ENCODE measurements at places on chromosomes 5 and 9.

- DNase-seq: no peak
Observed at GRCh38 chr9:132774886-132775285, 103.2 kb downstream of the AK8 start.

- no peak for DNase-seq
Observed at GRCh38 chr9:123376218-123377071, 20.4 kb downstream of the CRB2 start.

DNA sequence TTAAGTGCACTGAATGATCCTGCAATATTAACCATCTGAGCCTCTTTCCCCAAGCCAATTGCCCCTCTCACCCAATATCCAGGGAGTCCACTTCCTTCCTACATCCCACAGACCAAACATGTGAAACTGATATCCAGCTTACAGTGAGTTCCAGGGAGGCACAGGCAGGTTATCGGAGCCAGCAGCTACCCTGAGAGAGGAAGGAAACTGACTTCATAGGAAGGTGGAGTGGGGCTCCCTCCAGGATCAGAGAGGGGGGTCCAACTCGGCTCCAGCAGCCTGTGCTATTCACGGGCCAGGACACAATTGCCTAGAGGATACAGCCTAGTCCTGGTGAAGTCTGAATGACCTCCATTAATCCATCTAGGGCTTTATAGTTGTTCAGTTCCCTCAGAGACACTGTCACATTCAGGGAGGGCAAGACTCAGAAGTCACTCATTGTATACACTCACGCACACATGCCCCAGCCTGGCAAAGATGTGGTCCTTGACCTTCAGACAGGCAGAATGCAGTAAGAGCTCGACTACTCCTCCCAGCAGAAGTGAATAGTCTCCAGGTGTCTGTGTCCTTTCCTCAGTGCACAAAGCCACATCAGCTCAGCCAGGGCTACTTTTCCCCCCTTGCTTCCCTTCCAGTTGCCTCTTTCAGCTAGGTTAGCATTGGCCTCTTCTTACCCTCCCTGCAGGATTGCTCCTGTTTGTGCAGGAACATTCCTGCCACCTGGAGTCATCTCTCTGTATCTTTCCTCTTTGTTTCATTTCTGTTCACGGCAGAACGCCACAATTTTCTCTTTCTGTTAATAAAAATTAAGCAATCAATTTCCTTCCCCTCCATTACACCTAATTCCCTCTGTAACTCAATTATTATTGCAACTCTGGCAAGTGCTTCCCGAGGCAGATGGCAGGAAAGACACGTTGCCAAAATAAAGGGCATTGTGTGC lies 501.7 kb downstream of the ARHGEF28 start:
- DNase-seq: no peak

- no peak for DNase-seq
Observed at GRCh38 chr9:128099932-128100491, 27.5 kb downstream of the PTGES2 start.

DNA sequence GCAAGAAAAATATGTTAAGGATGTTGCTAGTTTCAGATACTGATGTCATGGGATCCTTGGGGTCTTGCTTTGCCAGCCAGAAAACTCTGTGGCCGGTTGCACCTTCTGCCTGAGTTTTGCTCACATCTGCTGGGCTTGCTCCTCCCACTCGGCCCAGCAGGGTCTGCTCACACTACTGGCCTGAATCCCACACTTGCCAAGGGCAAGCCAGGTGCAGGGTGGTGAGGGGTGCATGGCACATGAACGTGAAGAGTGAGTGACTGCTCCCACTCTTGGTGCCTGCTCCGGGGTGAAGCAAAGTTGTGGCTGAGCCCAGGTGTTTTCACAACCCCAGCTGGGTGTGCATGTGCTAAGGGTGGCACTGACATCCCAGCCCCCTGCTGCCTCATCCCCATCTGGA lies 83.1 kb upstream of the STARD4 start:
- DNase-seq: no peak

GRCh38 chr9:72949244-72949582 lies 3.6 kb downstream of the ALDH1A1 start:
- no peak for DNase-seq

DNA sequence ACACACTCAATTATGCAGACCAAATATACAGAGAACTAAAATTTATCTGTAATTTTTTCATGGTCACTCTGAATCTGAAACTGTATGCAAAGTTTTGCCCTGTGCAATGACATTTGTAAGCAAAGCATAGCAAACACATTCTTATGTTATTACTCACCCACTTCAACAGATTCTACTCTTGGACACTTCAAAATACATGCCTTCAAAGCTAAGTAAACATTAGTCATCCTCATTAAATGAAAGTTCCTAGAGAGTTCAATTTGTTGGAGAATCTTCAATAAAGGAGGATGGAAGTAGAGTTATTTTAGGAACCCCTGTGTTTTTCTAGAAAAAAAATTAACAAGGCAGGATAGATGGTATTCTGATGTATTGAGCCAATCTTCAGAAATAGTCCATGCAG lies 639.7 kb upstream of the C9orf72 start:
- no peak for DNase-seq

- no peak for DNase-seq
Observed at GRCh38 chr9:16276866-16277265, 593.6 kb downstream of the BNC2 start.

DNA sequence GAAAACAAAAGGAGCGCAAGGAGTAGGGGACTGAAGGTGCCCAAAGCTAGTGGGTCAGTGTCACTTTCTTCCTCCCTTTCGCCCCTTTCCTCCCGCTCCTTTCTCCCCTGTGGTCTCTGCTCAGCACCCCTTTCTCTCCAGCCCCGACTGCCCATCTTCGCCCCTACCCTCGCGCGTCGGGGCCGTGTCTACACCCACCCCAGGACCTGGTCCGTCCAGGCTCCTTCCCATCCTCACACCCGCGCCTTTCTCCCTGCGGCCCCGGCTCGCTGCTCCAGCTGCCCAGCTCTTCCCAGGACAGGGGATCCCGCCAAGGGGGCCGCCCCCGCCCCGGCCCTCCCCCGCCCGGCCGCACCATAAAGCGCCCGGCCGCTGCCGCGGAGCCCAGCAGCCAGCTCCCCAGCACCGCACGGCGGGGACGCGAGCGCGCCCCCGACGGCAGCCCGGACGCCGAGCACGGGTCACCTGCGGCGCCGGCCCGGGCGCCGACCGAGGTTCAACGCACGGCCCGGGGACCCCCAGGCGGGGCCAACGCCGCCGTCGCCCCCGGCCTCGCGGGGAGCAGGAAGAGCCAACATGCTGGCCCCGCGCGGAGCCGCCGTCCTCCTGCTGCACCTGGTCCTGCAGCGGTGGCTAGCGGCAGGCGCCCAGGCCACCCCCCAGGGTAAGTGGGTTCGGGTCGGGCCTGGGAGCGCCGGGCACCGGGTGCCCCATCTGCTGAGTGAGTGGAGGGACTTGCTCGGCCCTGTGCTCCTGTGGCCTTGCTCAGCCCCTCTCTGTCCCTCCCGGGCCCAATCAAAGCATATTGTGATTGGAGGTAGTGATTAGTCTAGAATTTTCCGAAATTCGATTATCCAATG lies at the start of gene THBS4:
TSS of gene THBS4 (plus strand) at position 387 of the 860 bp plus-strand sequence. CDS start at position 577, 190 bp downstream.
- no peak for DNase-seq

- no peak for DNase-seq
Observed at GRCh38 chr5:32100230-32100629, 73.9 kb downstream of the GOLPH3 start.

GRCh38 chr5:89582768-89583339 lies 699.9 kb upstream of the MEF2C start:
- no peak for DNase-seq

DNA sequence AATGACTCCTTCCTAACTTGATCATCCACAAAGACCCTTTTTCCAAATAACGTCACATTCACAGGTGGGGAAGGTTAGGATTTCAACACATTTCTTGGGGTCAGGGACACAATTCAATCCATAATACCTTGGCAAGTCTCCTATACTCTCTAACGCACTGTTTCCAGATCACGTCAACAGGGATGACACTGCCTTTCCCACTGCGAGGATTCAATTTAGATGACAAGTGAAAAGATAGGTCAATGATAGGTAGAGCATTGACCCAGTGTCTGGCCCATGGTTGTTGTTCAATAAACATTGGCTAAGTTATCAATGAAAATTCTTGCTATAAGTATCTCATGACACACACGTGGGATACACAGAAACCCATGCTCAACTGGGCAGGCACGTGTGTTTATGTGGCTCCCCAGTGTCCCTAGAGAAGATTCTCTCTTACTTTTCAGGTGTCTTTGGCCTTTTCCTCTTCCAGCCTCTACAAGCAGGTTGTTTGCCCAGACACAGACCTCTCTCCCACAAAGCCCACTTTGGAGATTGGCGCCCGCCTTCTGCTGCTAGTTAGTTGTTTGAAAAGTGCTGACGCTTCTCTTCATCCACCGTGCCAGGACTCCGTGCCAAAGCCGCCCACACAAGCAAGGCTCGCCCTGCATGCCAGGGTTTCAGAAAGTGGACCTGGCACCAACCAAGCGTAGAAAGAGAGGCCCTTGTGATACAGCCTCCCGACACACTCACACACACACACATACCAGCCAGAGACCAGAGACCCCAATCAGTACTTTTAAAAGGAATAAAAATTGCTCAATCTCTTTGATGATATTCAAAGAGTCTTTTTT lies 594.5 kb downstream of the BNC2 start:
- no peak for DNase-seq

GRCh38 chr5:66742083-66742895 lies 146.1 kb downstream of the MAST4 start:
- DNase-seq: no peak

DNA sequence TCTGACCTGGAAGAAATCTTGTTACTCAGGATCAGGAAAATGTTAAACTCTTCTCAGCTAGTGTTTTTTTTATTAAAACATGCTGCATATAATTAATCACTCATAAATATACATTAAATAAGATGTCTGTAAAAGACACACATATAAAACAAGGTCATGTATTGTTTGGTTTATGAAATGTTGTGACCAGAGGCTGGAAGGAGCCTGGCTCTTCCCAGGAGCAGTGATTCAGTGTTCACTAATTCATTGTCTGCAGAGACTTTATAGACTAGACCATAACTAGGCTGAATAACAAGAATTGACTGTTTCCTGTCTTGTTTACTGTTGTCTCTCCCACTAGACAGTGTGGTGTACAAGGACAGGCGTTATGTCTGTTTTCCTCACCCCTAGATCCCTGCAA lies 49.1 kb upstream of the ANKRD55 start:
- DNase-seq: no peak

- DNase-seq: no peak
Observed at GRCh38 chr5:135242866-135243555, 156.0 kb downstream of the MACROH2A1 start.

DNA sequence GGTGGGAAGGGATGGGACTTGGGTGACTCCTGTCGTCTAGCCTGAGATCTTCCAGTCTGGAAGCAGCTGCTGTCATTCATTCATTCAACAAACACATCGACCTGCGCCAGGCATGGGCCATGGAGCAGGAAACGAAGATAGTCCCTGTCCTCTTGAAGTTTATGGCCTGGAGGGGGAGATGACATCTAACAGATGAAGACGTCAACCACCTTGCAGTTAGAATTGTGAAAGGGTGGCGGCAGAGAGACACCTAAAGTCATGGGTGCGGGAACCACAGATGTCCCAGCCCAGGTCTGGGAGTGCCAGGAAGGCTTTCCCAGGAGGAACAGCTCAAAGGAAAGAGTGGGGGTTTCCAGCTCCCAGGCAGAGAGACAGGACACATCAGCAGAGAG lies 21.0 kb upstream of the IER5L start:
- no peak for DNase-seq

- no peak for DNase-seq
Observed at GRCh38 chr9:117114768-117115167, 300.1 kb downstream of the ASTN2 start.

- peak; percentile 18 for DNase-seq
Observed at GRCh38 chr5:101783241-101784013, 512.7 kb downstream of the SLCO4C1 start.

DNA sequence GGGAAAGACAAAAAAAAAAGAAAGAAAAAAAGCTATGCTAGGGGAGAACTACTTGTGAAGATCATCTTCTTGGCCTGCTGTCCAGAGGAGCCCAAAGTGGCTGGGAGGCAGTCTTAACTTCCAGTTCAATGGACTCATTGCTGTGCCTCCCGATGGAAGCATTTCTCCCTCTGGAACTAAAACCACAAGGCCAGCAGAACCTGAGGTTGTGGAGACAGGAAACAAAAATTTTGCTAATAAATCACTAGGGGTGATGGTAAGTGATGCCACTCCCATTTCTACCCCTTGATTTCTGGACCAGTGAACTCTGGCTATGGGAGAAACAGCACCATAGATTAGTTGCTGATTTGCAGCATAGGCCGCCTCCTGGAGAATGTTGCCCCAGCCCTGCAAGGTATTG lies 123.4 kb upstream of the NFIL3 start:
- no peak for DNase-seq

DNA sequence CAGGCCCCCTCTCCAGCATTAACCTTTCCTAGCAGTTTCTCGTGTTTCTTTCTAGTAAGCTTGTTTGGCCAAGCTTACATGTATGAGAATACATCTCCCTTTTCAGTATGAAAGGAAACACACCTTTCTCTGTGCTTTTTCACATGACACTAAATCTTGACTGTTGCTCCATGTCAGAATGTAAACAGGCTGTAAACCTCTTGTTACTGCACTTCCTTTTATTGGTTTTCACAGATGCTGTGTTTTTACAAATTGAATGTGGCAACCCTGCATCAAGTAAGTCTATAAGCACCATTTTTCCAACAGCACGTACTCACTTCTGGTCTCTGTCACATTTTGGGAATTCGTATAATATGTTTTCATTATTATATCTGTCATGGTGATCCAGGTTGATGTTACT lies 2.2 kb upstream of the CANX start:
- peak; percentile 38 for DNase-seq

DNA sequence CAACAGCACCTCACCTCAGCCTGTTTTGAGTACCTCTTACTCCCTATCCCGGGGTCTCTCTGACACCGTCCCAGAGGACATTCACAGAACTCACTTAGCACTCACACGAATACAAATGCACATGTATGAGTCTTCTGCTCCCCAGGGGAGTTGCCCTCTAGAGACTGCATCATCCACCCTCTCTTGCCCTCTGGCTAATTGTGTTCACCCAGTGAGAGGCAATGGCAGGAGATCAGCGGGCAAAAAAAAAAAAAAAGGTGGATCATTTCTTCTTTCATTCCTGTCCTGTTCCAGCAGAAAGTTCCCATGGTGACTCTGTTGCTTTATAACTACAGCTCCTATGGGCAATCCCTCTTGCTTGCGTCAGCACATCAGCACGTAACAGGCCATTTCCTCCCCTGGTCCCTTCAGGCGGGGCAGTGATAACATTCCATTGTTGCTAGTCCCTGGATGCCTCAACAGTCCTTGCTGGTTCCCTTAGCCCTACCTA lies 23.5 kb upstream of the SNX2 start:
- DNase-seq: no peak

- DNase-seq: no peak
Observed at GRCh38 chr9:95092262-95093072, 225.0 kb downstream of the FANCC start.
